ENCODE measurements at places on chromosomes 5 and 9.

GRCh38 chr5:91109634-91110033 lies 273.5 kb downstream of the ARRDC3 start:
- H3K4me1 ChIP-seq = peaks cover 18% of the 10 kb centered on the region
- H3K27ac ChIP-seq = no peak overlapping the region
- no peaks in the 10 kb centered on the region for H3K27me3 ChIP-seq
- H3K36me3 ChIP-seq = peaks cover 7% of the 10 kb centered on the region
- no peak for DNase-seq
- H3K4me3 ChIP-seq = no peak overlapping the region

DNA sequence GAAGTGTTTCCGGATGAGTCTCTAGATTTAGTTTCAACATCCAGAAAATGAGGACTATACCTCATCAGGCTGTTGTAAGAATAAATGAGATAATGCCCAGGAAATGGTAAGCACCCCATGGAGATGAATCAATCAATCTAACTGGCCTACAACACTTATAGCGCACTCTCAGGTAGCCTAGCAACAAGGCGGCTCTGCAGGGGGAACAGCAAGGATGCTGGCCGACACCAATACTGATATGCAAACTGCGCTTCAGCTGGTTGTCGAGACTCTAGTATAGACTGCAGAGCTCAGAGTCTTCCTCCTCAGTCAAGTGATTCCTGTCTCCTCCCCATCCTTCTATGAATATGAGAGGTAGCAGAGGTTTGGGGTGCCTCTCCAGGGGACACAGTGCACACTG lies 218.8 kb upstream of the WWC1 start:
- peaks cover 3% of the 10 kb centered on the region for H3K27me3 ChIP-seq
- peaks cover 3% of the 10 kb centered on the region for H3K4me1 ChIP-seq
- no peak overlapping the region for H3K4me3 ChIP-seq

- H3K4me1 ChIP-seq = no peaks in the 10 kb centered on the region
- peaks cover 39% of the 10 kb centered on the region for H3K27me3 ChIP-seq
- H3K36me3 ChIP-seq = peaks cover 6% of the 10 kb centered on the region
- DNase-seq = peak; percentile 41
- H3K27ac ChIP-seq = no peak overlapping the region
- peak overlapping the region; percentile 69 for H3K4me3 ChIP-seq
Observed at GRCh38 chr9:130659699-130660248, 4.6 kb upstream of the PRDM12 start.

DNA sequence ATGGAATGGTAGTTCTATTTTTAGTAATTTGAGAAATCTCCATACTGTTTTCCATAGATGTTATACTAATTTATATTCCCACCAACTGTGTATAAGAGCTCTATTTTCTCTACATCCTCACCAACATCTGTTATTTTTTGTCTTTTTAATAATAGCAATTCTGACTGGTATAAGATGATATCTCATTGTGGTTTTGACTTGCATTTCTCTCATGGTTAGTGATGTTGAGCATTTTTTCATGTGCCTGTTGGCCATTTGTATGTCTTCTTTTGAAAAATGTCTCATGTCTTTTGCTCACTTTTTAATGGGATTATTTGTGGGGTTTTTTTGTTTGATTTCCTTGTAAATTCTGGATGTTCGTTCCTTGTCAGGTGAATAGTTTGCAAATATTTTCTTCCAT lies 154.4 kb downstream of the ZSWIM6 start:
- H3K27ac ChIP-seq = no peak overlapping the region
- DNase-seq = no peak
- H3K4me1 ChIP-seq = peaks cover 2% of the 10 kb centered on the region
- H3K27me3 ChIP-seq = peaks cover 4% of the 10 kb centered on the region
- H3K4me3 ChIP-seq = no peak overlapping the region

DNA sequence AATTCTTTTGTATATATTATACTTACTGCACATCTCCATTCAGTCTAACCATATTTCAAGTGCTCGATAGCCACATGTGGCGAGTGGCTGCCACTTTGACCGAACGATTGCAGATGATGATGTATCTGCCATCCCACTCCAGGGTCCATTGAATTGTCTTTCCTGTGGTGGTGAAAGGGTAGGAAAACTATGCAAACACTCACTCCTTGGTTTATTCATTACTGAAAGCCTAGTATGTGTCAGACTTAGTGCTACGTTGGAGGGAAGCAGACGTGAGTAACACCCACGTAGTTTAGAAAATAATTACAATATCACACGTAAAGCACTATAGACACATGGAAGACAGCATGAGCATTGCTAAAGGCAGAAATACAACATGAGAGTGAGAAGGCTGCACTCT lies 353.7 kb downstream of the CSNK1G3 start:
- H3K36me3 ChIP-seq = peaks cover 6% of the 10 kb centered on the region
- H3K27me3 ChIP-seq = no peaks in the 10 kb centered on the region
- no peaks in the 10 kb centered on the region for H3K4me1 ChIP-seq
- no peak overlapping the region for H3K4me3 ChIP-seq
- no peak for DNase-seq
- no peak overlapping the region for H3K27ac ChIP-seq

GRCh38 chr5:61563401-61563800 lies 231.3 kb downstream of the ZSWIM6 start:
- peaks cover 5% of the 10 kb centered on the region for H3K36me3 ChIP-seq
- H3K4me3 ChIP-seq = no peak overlapping the region
- DNase-seq = no peak
- no peaks in the 10 kb centered on the region for H3K4me1 ChIP-seq

DNA sequence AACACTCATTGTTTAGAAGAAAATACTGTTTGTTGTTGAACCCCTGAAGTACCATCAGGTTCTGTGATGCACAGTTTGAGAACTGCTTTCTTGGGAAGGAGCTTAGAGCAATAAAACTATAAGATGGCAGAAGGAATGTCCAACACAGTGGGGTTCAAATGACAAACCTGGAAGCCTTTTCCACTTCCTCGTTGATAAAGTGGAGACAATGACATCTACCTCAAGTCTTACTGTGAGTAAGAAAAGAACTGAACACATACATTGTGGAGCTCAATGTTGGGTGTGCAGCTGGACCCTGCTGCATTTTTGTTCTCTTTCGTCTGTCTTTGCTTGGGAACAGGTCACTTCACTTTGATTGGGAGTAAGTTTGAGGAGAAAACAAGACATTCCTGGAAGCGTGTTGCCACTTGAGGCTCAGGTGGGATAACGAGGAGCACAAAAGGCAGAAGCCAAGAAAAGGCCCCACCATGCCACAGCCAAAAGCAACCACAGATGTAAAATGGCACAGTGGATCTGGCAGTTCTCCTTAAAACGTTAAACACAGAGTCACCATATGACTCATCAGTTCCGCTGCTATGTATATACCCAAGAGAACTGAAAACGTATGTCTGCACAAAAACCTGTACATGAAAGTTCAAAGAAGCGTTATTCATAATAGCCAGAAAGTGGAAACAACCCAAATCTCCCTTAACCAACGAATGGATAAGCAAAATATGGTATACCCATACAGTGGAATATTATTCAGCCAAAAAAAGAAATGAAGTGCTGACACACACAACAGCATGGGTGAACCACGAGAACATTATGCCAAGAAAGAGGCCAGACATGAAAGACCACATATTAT lies 42.9 kb upstream of the SUB1 start:
- H3K4me1 ChIP-seq = no peaks in the 10 kb centered on the region
- DNase-seq = no peak
- H3K27me3 ChIP-seq = no peaks in the 10 kb centered on the region
- no peak overlapping the region for H3K4me3 ChIP-seq

- no peak for DNase-seq
- H3K27me3 ChIP-seq = no peaks in the 10 kb centered on the region
- H3K4me1 ChIP-seq = no peaks in the 10 kb centered on the region
- H3K27ac ChIP-seq = no peak overlapping the region
Observed at GRCh38 chr5:53133020-53133419, 23.5 kb upstream of the MOCS2 start.

- no peak overlapping the region for H3K27ac ChIP-seq
- peaks cover 12% of the 10 kb centered on the region for H3K36me3 ChIP-seq
- H3K4me1 ChIP-seq = peaks cover 3% of the 10 kb centered on the region
- no peak overlapping the region for H3K4me3 ChIP-seq
- H3K27me3 ChIP-seq = no peaks in the 10 kb centered on the region
- DNase-seq = no peak
Observed at GRCh38 chr5:18553269-18553668, 919.0 kb downstream of the TAF11L14 start.

DNA sequence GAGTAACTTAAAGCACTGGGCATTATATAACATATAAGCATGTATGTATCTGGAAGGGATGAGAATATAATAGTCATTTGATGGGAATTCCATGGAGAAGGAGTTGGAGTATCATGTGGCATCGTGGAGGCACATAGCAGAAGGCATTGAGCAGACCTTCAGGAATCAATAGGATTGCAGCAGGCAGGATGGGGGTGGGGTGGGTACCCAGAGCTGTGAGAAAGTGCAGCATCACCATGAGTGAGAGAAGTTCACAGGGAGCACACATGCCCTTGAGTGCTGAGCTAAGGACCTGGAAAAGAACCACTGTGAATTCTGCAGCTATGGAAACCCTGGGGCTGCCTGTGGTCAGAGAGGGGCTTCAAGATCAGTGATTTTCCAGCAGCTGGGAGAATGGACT lies 57.3 kb downstream of the MED10 start:
- H3K27me3 ChIP-seq = peaks cover 10% of the 10 kb centered on the region
- peak overlapping the region; percentile 55 for H3K4me3 ChIP-seq
- no peak for DNase-seq
- peaks cover 4% of the 10 kb centered on the region for H3K36me3 ChIP-seq
- H3K4me1 ChIP-seq = peaks cover 19% of the 10 kb centered on the region

- no peak overlapping the region for H3K27ac ChIP-seq
- H3K4me1 ChIP-seq = peaks cover 3% of the 10 kb centered on the region
- no peak for DNase-seq
Observed at GRCh38 chr9:97561501-97561900, 60.0 kb downstream of the TMOD1 start.

DNA sequence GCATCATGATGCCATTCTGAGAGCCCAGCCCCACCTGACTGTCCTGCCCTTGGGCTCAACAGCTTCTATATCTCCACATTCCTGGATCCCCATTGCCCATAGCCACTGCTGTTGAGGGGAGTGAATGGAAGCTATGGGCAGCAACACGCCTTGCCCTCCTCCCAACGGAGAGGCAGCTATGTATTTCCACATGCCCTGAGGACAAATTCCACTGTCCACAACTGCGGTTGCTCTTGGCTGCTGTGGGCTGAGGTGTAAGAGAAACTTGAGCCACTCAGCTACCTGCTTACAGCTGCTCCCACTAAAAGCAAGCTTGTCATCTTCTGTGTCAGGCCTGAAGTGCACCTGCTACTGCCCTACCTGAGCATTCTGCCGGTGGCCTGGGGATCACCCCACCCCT lies 222.9 kb downstream of the PSAT1 start:
- H3K27me3 ChIP-seq = no peaks in the 10 kb centered on the region
- no peaks in the 10 kb centered on the region for H3K4me1 ChIP-seq
- H3K4me3 ChIP-seq = no peak overlapping the region
- DNase-seq = no peak

DNA sequence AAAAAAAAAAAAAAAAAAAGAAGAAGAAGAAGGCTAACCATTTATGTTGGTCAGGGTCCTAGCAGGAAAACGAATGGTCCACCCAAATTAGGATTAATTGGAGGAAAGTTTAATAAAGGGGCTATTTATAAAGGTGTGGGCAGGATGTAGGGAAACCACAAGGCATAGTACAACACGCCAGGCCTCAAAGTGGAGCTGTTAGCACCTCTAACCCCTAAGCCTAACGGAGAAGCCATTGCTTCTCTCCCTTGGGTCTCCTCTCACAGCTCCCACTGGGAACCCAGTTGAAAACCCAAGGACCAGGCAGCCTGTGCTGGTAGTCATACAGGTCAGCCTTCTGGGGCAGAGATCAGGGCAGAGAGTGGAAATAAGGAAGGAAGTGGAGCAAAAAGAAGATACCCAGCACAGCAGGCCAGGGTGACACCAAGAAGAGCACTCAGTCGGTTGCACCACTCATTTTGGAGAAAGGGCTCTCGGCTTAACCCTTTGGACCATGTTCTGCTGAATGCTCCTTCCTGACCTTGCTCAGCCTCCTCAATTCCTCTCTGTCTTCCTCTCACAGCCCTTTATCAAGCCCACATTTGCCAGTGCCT lies 8.8 kb upstream of the GLIPR2 start:
- H3K27me3 ChIP-seq = peaks cover 6% of the 10 kb centered on the region
- peaks cover 3% of the 10 kb centered on the region for H3K36me3 ChIP-seq
- H3K4me3 ChIP-seq = no peak overlapping the region
- no peak overlapping the region for H3K27ac ChIP-seq

DNA sequence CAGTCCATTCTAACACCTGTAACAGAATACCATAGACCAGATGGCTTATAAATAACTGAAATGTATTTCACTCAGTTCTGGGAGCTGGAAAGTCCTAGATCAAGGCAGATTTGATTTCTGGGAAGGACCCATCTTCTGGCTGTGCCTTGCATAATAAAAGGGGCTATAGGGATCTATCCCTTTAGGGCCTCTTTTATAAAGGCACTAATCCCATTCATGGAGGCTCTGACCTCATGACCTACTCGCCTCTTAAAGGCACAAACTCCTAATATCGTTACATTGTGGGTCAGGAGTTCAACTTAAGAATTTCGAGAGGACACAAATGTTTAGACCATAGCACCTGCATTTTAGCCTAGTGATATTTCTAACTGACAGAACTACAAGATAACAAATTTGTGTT lies 619.0 kb downstream of the CDH18 start:
- H3K27me3 ChIP-seq = peaks cover 2% of the 10 kb centered on the region
- no peak overlapping the region for H3K27ac ChIP-seq
- no peak for DNase-seq
- no peak overlapping the region for H3K4me3 ChIP-seq
- no peaks in the 10 kb centered on the region for H3K4me1 ChIP-seq

DNA sequence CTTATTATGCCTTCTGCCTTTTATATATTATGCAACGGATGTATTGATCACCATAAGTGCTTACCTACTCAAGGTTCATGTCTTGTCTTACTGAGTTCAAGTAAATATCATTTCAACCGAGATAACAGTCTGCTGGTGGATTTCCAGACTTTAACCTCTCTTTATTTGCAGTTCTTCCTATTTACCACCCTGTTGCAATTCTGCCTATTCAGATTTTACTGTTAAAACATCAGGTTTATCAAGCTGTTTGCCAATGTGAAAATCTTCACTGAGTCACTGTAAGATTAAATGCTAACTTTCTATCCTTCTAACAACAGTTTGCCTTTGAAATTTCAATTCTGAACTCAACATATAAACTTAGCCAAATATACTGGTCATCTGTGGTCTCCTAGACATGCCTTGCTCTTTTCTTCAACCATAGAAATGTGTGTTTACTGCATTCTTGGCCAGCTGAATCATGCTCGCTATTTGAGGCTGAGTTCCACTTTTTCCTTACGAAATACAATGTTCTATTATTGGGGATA lies 471.7 kb upstream of the RORB start:
- no peaks in the 10 kb centered on the region for H3K36me3 ChIP-seq
- no peaks in the 10 kb centered on the region for H3K4me1 ChIP-seq
- H3K27me3 ChIP-seq = no peaks in the 10 kb centered on the region
- H3K4me3 ChIP-seq = no peak overlapping the region
- H3K27ac ChIP-seq = no peak overlapping the region
- DNase-seq = no peak

- DNase-seq = no peak
- H3K4me1 ChIP-seq = no peaks in the 10 kb centered on the region
- H3K27ac ChIP-seq = no peak overlapping the region
- no peaks in the 10 kb centered on the region for H3K36me3 ChIP-seq
- H3K4me3 ChIP-seq = no peak overlapping the region
Observed at GRCh38 chr5:56112526-56113121, 117.9 kb upstream of the IL6ST start.

- H3K27ac ChIP-seq = no peak overlapping the region
- no peak for DNase-seq
- no peak overlapping the region for H3K4me3 ChIP-seq
- H3K27me3 ChIP-seq = peaks cover 8% of the 10 kb centered on the region
Observed at GRCh38 chr5:6707852-6708251, 5.4 kb upstream of the TENT4A start.

All from glutamatergic neuron (in vitro differentiated cells).